ENCODE measurements at places on chromosomes 6 and 20.

DNA sequence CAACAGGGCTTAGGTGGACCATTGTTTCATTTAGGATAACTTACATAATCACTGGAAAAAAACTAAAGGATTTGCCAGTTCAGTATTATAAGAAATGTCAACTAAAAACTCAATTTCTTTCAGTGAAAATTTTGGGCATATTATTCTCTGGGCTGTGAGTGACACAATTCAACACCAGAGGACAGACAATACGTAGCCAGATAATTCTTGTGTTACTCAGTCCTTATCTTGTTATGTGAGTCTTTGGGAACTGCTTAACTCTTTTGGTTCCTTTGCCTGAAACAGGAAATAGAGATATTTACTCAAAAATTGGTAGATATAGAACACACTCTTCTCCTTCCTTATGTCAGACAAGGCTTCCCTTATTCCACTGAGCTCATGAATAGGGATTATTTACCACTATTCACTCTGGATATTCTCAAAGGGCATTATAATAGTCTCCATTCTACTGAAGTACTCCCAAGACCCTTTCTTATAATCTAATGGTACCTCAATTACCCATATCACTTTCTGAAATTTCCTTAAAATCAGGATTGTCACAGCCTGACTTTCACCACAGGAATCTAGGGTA is 4.9 kb upstream of the BEND6 start:
- DNase-seq: peak; percentile 45

DNA sequence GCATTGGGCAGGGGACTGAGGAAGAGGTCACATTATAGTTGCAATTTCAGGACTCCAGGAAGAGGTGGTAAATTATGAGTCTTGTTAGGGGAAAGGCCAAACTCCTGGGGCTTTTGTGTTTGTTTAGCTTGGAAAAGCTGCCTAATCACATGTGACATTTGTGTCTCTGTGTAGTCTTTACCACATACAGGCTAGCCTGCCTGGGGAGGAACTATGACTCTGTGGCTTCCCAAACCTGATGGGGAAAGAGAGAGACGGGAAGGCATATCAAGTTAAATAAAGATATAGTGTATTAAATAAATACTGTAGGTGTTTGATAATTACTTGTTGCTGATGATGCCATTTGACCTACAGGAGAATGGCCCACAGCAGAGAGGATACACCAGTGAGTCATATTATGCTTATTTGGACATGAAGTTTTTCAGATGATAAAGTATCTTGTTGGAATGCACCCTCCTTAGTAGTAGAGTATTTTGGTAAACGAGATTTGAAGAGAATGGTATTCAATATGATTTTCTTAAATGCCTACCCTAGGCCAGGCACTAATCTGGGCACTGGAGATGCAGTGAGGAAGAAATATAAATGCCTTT is 4.0 kb downstream of the BLTP3A start:
- peak; percentile 33 for DNase-seq

DNA sequence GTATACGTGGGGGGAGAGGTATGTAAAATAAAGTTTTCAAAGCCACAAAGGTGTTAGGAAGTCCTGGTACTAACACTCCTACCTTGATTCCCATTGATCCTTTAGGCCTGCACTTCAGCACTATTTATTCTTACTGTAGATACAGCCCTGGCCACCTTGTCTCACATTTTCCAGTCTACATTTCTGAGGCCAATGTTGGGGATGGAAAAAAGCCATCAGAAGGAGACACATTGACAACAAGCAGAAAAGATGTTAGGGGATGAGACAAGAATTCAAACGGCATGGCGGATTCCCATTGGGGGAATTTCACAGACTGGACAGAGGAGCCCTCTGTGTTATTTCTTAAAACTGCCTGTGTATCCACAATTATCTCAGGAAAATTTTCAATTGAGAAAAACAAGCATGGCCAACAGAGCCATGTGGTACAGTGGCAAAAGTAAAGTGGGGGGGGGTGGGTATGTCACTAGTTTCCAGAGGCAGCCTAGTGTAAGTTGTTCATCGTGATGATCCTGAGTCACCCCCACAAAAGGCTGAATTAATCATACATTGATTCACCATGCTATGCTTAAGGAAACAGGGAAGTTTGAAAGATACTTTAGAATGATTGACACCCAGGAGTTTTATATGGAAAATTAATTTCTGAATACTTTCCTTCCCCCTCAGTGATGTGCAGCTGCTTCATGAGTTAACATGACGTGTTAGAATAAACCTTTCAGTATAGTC is 40.5 kb downstream of the RREB1 start:
- peak; percentile 25 for DNase-seq

DNA sequence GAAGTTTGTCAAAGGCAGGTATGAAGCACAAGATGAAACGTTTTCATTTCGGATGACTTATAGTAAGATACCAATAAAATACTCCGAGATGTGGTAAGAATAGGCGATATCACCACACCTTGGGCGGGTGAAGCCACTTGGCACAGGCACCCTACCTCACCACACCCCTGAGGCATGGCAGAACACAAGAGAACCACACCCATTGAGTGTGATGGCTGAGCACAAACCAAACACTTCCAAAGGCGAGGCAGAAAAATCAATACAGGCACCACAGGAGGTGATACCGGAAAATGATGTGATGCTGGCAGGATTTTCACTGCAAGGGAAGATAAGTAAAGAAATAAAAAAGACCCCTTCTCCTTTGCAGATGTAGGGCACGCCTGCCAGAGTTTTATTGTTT is 332.9 kb upstream of the PRDM1 start:
- DNase-seq: no peak

- DNase-seq: no peak
Observed at GRCh38 chr6:33985313-33985751, 160.6 kb downstream of the GRM4 start.

Data from fibroblast of the aortic adventitia (primary cell).